ENCODE measurements at places on chromosomes 13 and 19. TPM values are rescaled to one million over a fixed set of nuclear protein-coding genes. Genes with fewer than 3 reads are reported as not detected.

GRCh38 chr19:8454218-8454617 lies 9.4 kb downstream of the HNRNPM start:
- no peak for DNase-seq

DNA sequence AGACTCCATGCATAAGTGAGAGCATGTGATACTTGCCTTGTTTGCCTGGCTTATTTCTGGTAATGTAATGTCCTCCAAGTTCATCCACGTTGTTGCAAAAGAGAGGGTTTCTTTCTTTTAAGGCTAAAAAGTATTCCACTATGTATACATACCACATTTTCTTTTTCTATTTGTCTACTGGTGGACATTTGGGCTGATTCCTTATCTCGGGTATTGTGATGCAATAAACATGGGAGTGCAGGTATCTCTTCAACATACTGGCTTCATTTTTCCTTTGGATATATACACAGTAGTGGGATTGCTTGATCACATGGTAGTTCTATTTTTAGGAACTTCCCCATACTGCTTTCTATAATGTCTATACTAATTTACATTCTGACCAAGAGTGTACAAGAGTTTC lies 49.6 kb upstream of the EBPL start:
- DNase-seq: no peak

- no peak for DNase-seq
Measured at GRCh38 chr19:17125728-17126677, 50.4 kb downstream of the MYO9B start.

GRCh38 chr19:19021115-19021514 lies 12.2 kb downstream of the SUGP2 start:
- DNase-seq: no peak

DNA sequence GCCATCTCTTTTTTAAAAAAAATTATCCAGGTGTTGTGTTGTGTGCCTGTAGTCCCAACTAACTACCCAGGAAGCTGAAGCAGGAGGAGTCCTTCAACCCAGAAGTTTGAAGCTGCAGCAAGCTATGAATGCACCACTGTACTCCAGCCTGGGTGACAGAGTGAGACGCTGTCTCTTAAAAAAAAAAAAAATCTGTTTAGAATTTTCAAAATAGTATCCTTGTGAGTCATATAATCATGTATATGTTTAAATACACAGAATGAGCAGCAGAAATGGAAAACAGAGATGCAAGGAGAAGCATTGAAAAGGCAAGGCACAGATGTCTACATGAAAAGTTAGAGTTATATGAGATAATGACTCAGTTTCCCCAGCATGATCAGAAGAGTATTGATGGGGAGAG lies 31.2 kb downstream of the SYDE1 start:
- no peak for DNase-seq

DNA sequence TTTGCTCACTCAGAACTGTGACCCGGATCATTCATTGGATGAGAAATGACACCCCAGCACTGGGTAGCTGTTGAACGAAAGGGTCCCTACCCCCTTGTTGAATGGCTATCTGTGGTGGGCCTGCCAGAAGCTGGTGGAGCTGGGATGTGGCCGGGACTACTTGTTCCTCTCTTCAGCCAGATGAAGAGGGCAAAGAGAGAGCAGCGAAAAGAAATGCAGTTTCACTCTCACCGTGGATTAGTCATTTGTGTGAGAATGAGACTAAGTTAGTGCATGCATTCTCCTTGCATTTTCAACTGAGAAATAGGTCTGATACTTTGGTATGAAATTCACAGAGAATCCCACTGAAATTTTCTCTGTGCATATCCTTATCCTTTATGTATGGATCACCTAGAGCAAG lies 553.1 kb downstream of the IRS2 start:
- no peak for DNase-seq

- DNase-seq: no peak
Measured at GRCh38 chr13:99380921-99381645, 73.9 kb upstream of the GPR183 start.

GRCh38 chr19:10478903-10479384 lies 24.2 kb downstream of the KEAP1 start:
- peak; percentile 90 for DNase-seq

DNA sequence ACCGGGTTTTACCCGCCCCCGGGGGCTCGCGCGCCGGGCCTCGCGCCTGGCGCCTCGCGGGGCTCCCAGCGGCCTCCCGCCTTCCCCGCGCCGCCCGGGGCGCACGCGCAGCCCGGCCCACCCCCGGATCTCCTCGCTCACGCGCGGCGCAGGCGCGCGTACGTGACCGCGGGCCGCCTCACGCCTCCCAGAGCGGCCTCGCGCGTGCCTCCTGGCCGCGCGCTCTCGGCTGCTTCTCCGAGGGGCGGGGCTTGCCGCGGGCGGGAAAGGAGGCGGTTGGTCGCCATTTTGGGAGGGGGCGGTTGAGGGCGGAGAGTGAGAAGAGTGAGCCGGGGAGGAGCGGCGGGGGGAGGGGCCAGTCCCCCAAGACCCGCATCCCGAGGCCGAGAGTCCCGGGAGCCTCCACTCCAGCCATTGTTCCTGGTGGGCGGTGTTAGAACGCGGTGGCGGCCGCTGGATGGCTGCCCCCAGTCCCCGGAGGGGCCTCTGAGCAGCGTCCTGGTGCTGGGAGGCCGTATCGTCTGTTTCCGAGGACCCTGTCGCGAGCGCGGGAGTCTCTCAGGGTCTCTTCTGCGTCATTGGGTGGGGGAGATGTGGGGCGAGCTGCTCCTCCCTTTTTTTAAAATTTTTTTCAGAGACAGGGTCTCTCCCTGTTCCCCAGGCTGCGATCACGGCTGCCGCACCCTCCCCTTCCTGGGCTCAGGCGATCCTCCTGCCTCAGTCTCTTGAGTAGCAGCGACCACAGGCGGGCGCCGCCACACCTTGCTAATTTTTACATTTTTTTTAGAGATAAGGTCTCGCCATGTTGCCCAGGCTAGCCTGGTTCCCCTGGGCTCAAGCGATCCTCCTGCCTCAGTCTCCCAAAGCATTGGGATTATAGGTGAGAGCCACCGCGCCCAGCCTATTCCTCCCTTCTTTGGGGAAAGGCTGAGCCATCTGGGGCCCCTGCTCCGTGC lies at the start of gene ZNF541:
ZNF541 (minus strand) TSS at position 78 of the 956 bp plus-strand sequence. CDS start 17,292 bp downstream, outside the sequence.
- peak; percentile 55 for DNase-seq

DNA sequence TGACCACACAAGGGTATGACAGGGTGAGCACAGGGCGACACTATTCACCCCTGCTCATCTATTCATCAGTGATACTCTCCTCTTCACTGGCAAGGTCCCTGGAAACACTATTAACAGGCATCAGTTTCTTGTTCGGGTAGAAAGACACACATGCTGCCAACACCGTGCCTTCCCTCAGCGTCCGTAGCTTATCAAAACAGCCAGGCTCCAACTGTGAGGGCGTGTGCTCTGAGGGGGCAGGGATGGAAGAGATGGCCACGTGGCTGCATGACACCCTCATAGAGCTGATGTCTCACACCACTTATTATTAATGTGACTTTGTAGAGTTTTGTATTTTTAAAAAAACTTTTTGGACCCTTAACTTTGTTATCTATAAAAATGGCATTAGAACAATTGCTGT lies 160.3 kb downstream of the ITGBL1 start:
- DNase-seq: no peak

GRCh38 chr13:83895994-83896580 lies 13.8 kb upstream of the SLITRK1 start:
- DNase-seq: no peak

DNA sequence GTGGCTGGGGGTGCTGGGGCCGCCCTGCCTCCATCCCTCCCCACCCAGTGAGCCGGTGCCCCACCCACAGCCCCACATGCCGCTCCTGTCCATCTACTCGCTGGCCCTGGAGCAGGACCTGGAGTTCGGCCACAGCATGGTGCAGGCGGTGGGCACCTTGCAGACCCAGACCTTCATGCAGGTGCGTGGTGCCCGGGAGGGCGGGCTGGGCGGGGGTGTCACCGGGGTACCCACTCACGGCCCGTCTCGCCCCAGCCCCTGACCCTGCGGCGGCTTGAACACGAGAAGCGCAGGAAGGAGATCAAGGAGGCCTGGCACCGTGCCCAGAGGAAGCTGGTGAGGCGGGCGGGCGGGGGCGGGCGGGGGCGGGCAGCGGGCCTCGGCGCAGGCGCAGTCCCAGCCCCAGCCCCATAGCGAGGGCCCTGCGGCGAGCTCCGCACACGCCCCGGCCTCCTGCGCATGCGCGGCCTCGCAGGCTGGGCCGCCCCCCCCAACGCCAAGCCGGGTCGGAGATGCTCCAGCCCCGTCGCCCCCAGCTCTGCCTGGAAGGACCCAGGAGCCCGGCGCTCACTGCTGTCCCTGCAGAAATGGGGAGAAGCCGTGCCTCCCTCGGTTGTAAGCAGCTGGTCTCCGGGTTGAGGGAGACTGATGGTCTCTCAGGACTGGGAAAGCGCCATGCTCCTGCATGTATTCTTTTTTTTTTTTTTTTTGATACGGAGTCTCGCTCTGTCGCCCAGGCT lies 7.7 kb downstream of the ARHGAP45 start:
- peak; percentile 70 for DNase-seq

- DNase-seq: peak; percentile 68
Measured at GRCh38 chr19:56751078-56751489, 79.5 kb upstream of the ZNF835 start.

GRCh38 chr13:64088491-64088890 lies 2672.8 kb upstream of the PCDH20 start:
- DNase-seq: no peak

GRCh38 chr13:68550330-68550729 lies 1320.2 kb upstream of the PCDH9 start:
- no peak for DNase-seq

- DNase-seq: no peak
Measured at GRCh38 chr13:46377554-46377953, 9.5 kb downstream of the RUBCNL start.

DNA sequence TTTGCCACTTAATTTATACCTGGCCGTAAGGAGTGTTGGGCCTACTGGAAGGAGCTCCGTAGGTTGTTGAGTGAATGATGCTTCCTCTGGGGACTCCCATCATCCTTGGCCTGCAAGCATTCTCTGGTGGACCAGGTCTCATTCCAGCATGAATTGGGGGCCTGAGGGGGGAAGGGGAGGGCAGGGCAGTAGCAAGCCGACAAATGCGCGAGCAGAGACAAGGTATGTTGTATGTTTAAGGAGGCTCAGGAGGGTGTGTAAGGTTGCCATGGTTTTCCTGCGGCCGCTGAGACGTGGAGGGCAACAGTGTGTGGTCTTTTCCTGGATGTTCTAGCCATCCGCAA lies 749 bp downstream of the ZNF264 start:
- no peak for DNase-seq

- no peak for DNase-seq
Measured at GRCh38 chr19:960020-960419, 24.1 kb upstream of the WDR18 start.

- DNase-seq: no peak
Measured at GRCh38 chr13:31242916-31243315, 43.1 kb downstream of the B3GLCT start.

DNA sequence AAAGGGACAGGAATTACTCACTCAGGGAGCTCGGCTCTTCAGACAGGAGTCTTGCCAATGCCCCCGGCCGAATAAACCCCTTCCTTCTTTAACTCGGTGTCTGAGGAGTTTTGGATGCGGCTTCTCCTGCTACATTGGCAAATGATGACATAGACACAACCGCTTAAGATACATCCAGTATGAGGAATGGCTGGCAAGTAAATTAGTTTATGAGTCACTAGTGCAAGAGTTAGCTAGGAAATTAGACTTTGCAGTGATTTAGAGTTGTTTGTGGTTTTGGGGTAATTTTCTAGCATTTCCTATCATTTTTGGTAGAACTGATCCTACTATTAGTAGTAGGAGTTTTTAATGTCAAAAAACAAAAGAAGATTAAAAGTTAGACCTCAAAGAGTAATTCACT lies 166.2 kb downstream of the SLITRK1 start:
- no peak for DNase-seq

DNA sequence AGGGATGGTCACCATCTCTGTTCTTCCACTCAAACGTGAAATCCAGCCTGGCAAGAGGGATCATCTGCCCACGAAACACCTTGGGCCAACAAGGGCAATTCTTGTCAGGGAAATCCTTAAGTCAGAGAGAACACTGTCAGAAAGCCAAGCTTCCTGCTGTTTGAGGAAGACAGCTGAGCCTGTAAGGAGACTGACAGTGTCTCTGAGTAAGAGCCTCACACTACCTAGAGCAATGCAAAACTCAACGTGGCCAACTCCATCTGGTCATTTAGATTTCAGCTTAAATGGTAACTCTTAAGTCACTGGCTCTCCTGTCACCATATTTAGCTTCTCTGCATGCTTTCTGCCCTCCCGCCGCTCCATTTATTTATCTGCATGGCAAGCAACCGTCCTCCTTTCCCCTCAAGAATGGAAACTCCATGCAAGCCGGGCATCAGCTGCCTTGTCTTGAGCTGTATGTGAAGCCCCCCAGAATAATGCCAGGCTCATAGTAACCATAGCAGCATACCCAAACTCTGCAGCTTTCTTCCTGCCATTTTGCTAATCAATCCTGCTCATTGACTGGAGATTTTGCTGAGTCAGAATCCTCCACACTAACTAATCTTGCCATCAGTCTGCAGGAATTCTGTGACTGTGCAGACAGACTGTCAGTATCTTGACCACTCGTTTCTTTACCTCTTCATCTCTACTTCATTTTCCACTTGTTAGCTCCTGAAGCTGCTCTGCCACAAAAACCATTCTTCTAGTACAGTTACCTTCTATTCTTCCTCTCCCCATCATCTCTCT lies 159.8 kb downstream of the IRS2 start:
- DNase-seq: no peak

DNA sequence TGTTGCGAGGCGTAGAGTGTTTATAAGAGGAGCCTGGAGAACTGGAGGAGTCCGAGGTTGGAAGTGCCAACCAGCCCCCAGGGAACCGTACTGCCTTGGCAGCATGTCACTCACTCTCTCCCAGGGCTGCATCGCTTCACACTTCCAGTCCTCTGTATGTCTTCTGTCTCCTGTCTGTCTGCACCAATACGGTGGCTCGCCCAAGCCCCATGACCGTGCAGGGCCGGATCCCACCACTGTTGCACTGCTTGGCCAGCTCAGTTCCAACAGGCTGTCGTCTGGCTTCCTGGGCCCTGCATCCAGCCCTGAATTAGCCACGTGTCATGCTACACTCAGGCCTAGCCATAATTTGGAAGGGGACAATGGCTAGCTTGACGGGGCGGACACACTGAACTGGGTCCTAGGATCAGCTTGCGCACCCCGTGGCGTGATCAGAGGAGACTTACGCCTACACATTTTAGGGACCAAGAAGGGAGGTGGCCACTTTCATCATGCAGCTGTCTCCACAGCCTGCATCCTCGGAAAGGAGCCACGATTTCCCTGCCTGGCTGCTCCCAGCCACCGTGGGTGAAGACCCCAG lies 147.1 kb downstream of the URI1 start:
- DNase-seq: no peak

GRCh38 chr13:83975655-83976165 lies 93.4 kb upstream of the SLITRK1 start:
- no peak for DNase-seq

GRCh38 chr19:33667141-33667650 lies 45.4 kb downstream of the CHST8 start:
- DNase-seq: no peak

GRCh38 chr19:39832341-39833083 lies 1.4 kb downstream of the DYRK1B start:
- DNase-seq: no peak

SIGLEC7 gene
- 3.7 TPM for polyA plus RNA-seq

KLC3 gene
- polyA plus RNA-seq: not detected

PLEKHF1 gene
- 12.5 TPM for polyA plus RNA-seq

ZNF556 gene
- 3.9 TPM for polyA plus RNA-seq

IPO5 gene
- polyA plus RNA-seq: 113 TPM

ZNF723 gene
- polyA plus RNA-seq: not detected

U2AF2 gene
- polyA plus RNA-seq: 135 TPM

RXFP2 gene
- 0.63 TPM for polyA plus RNA-seq

KLK5 gene
- not detected for polyA plus RNA-seq

CYP2B6 gene
- not detected for polyA plus RNA-seq

ATP12A gene
- not detected for polyA plus RNA-seq

LAIR1 gene
- polyA plus RNA-seq: 21.2 TPM

ZNF415 gene
- 9.1 TPM for polyA plus RNA-seq
